Cardiac septum (tissue), 1 donor: ENCODE measurements at places on chromosomes 16 and 17. TPM values are rescaled to one million over a fixed set of nuclear protein-coding genes. Genes with fewer than 3 reads are reported as not detected.

WSCD1 gene
- 1.4 TPM for total RNA-seq

PRAC2 gene
- total RNA-seq, result not detected

NPIPB6 gene
- total RNA-seq, result not detected

CORO7 gene
- 11.9 TPM for total RNA-seq

SHCBP1 gene
- 0.54 TPM for total RNA-seq

DNA sequence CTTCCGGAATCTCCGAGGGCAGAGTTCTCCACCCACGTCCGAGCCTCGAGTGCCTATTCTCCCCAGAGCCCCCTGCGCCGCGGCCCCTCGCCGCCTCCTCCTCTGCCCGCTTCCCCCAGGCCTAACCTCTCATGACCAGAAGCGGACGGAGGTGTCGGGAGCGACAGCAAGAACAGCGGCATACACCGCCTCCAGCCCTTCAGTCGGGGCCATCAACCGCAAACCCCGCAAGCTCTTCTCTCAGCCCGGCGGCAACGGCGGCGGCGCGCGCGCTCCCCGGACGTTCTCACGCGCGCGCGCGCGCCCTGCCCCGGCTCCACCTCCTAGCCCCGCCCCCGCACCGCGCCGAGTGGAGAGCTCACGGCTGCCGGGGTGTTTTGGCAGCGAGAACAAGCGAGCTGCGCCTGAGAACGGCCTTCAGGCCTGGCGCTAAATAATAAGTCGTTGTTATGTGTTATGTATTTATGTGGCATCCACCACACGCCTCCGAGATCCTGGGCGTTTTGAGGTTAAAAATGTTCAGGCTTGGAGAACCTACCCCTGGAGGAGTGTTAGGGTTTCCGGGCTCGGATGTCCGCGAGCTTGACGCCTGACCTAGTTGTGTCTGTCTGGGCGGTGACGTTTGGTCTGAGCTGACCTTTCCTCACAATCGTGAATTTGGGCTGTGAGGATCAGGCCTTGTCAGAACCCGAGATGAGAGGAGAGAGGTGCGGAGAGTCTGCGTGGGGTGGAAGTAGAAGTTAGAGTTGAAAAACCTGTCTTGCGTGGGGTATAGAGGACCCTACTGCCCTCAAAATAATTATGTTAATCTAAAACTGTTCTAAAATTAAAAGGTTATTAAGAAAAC lies at the start of gene RNFT1:
TSS of gene RNFT1 (minus strand) at position 259 of the 847 bp plus-strand sequence. CDS start at position 182, 77 bp downstream.
- DNase-seq, result peak; percentile 96

- peak; percentile 82 for DNase-seq
These were observed 16.9 kb downstream of the GRIN2C start for GRCh38 chr17:74842599-74843351.

DNA sequence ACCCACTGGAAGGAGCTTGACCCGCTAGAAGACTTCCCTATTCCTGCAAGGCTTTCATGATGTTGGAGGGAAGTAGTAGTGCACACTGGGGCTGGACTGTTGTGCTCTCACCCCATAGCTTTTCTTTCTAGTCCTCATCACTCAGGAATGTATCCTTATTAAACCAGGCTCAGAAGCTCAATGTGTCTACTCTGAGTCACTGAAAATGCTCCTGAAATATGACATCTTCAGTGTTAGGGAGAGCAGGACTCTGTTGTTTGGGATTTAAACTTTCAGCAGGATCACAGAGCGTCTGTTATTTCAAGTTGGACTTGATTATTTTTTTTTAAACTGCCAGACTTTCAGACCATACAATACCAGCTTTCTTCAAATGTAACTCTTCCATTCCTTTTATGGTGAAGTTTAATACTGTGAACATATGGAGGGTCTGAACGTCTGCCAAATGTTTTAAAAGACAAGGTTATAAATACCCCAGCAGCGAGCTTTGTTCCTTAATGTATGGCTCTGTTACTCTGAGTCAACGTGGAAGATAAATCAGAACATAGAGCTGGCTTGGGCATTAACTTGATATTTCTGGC lies 257.5 kb downstream of the CDH11 start:
- no peak for DNase-seq

DNA sequence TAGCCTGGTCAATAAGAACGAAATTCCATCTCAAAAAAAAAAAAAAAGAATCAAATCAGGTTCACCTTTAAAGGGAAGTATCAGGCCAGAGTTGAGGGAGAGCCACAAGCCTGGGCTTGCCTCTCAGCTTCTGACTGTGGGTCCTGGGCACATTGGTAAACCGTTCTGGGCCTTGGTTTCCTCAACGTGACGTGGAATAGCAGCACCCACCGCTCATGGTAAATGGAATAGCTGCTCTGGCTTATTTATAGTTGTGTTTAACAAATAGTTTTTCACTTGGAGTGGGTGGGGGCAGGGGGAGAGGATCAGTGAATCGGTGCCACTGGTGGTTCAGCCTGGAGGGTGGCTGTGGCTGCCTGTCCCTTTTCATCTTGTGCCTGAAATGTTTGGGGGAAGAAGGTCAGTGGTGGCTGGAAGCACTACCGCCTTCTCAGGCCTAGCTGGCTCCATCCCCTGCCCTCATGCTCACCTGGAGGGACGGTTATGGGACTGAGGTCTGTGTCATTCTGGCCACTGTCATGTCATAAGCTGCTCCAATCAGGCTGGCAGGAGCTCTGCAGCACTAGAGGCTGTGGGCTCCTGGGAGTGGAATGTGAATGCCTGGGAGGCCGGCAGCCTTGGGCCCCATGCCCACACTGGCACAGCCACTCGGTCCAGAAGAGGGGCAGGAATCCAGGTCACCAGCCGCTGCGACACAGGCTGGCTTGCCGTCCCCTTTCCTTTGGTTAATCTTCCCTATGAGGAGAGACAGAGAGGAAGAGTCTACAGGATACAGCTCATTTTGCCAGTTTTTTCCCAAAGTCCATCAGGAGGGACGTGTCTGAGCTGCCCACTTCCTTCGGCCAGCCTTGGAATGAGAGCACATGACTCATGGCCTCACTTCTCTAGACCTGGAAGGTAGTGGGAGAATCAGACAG lies 27.0 kb downstream of the CCR7 start:
- DNase-seq, result peak; percentile 89

DNA sequence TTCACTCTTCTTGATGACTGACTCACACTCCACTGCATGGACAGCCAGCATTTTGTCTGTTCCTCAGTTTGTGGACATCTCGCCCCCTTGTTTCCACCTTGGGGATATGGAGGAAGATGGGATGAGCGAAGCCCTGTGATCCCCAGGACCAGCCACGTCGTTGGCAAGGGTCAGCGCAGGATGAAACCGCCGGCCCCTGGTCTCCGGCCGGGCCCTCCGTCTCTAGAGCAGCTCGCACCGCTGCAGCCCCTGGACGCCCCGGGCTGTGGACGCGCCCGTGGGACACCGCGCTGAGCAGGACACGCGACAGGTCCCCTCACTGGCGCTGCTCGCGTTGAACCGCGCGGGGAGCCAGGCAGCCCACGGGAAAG lies 604 bp upstream of the ZC3H18 start:
- no peak for DNase-seq

DNA sequence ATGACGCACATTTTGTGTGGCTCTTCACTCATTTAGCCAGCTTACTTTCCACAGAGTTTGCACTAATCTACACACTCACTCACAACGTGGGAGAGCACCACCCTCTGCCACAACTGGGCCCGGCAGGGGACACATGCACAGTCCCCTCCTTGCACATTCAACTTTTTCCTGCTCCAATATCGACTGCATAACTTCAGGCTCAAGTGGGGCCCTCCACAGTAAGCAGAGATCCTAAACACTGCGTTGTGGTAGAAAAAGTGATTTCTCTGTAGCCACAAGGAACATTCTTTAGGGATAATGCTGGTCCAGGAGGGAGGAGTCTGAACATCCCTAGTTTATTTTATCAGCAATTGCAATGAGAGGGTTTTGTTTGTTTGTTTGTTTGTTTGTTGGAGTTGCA lies 40.0 kb downstream of the MRPS23 start:
- DNase-seq, result no peak

- DNase-seq, result no peak
These were observed 744 bp upstream of the METRNL start for GRCh38 chr17:83078378-83079351.

DNA sequence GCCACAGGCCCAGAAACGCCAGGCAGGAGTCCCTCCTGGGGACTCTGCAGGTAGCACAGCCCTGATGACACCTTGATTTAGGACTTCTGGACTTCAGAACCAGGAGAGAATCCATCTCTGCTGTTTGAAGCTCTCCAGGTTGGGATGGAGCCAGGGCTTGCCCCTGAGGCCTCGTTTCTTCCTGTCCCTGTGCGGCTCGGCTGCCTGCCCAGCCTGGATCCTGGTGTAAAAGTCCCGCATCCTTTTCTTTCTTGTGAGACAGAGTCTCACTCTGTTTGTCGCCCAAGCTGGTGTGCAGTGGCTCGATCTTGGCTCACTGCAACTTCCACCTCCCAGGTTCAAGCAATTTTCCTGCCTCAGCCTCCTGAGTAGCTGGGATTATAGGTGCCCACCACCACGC lies 17.9 kb upstream of the CBX4 start:
- no peak for DNase-seq

DNA sequence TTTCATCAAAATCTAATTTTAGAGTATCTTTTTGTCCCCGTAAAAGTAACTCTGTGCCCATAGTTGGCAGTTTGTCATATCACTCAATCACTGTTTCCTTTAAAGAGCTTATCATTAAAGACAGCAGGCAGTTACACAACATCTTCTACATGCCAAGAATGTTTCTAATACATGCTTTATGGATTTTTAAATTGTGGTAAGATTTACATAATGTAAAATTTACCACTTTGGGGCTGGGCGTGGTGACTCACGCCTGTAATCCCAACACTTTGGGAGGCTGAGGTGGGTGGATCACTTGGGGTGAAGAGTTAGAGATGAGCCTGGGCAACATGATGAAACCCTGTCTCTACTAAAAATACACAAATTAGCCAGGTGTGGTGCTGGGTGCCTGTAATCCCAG lies 687.2 kb downstream of the WWOX start:
- no peak for DNase-seq

GRCh38 chr17:68343976-68344375 lies 52.7 kb downstream of the ARSG start:
- no peak for DNase-seq

DNA sequence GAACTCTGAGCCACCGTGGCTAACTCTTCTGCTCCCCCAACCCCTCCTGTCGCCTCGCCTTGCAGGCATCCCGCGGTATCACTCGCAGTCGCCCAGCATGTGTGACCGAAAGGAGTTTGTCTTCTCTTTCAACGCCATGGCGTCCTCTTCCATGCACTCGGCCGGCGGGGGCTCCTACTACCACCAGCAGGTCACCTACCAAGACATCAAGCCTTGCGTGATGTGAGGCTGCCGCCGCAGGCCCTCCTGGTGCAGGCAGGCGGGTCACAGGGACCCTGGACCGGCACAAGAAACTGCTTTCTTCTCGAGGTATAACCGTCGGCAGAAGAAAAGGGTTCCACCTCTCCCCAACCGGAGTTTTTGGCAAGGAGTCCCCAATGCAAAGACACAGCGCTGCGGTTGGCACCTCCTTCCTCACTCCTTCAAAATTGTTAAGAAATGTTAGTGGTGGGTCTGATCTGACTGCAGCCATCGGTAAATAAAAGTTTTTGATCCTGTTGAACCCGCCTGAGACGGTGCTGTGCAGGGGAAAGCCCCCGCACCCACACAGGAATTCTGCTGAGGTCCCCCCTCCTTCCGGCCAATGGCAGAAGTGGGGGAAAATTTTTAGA lies 2.6 kb downstream of the FOXF1 start:
- DNase-seq, result no peak

DNA sequence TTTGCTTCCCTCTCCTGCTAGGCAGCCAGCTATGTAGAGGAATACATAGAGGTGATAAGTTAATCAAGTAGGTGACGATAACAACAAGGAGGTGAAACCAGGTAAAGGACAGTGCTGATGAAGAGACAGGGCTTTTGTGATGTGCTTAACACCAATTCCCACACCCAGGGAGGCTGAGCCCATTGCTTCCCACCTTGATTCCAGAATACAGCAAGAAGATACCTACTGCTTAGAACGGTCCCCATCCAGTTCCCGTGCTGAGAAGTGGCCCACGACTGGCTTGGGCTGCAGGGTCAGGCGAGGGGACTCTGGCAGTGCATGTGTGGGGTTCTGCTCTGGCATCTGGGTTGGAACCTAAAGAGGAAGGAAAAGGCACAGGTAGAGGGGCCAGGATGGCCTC lies 16.1 kb upstream of the GFAP start:
- no peak for DNase-seq

DNA sequence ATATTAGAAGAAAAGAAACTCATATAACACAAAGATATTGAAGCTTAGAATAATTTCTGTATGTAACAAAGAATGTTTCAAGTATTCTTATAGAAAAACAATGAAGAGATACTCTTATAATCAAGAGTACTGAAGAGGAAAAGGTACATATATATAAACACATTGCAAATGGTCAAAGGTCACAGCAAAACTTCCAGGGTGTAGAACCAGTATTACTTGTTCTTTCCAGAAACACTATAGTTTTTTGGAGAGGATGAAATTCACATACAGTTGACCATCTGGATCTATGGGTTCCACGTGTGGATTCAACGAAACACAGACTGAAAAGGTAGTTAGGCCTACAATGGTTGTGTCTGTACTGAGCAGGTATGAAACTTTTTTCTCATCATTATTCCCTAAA lies 22.6 kb downstream of the PRPSAP1 start:
- DNase-seq, result no peak

- no peak for DNase-seq
These were observed 30.9 kb downstream of the ZNF624 start for GRCh38 chr17:16622540-16623277.

DNA sequence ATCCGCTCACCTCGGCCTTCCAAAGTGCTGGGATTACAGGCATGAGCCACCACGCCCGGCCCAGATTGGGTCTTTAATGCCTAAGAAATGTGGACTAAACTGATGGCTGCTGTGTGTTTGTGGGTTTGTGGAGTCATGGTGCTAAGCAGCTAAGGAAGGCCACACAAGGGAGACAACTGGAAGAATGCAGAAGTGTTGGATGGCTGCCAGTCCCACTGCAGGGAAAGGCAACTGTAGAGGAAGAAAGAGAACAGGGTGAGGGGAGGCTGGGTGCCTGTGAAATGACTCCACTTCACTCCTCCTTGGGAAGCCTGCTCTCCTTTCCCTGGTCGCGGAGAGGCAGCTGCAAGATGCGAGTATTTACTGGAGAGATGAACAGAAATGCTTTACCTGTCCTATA lies 23.5 kb upstream of the SIAH1 start:
- no peak for DNase-seq

- no peak for DNase-seq
These were observed 11.2 kb downstream of the NAA60 start for GRCh38 chr16:3454631-3455147.

DNA sequence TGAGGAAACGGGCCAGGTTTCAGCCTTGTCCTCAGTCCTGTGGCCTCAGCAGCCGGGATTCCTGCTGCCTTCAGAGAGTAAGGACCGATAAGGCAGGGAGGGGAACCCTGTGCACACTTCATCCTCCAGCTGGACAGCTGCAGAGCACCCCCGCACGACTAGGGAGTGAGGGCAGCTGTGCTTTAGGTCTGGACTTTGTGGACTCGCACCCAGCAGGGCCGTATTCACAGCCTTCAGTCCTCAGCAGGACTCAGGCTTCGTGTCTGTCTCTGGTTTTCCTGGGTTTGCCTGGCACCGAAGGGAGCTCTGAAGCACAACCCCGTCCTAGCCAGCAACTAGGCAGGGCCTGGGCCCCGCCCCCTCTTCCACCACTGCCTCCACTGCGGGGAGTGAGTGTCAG lies 45.8 kb upstream of the CACNG5 start:
- DNase-seq, result no peak
